ENCODE measurements at places on chromosomes 2 and 18.

GRCh38 chr2:216875862-216876261, 16.0 kb upstream of the TNP1 start:
- DNase-seq = no peak

GRCh38 chr2:80016171-80016570, 288.4 kb downstream of the LRRTM1 start:
- no peak for DNase-seq

DNA sequence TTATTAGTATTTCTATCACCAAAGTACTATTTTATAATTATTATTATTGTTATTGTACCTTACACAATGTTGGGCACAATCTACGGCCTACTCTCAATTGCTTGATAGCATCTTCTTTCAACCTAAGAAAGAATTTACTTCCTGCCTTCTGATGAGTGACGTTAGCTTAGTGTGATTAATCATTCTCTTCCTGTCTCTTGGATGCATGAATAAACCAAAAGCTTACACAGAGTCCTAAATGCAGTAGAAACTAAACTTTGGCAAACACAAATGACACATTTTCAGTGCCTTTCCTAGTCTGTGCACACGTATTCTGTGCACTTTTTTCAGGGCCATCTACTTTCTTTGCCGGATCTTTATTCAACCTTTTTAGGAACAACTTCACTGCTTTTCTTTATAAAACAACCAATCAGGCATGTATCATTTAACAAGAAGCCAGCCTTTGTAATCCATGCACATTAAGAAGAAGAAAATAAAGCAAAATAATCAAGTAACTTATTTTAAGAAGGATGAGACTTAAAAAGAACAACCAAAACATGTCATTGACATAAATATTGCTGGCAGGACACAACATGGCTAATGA, 19.1 kb downstream of the TRAK2 start:
- DNase-seq = no peak

DNA sequence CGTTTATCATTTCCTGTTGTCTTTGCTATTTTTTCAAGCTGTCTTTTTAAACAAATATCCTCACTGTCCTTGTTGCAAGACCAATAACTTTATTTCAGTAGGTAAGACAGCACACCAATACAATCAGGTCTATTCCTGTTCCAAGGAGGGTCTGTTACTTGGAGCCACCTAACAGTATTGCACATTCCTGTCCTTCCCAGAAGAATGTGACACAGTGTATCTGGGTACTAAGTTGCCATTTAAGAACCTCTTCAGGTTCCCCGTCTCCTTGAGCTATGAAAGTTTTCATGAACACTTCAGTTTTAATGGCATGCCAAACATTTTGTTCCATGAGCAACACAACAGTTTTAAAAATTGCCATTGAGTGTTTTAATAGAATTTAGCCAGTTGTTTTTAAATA, 138.9 kb upstream of the CAVIN2 start:
- no peak for DNase-seq

DNA sequence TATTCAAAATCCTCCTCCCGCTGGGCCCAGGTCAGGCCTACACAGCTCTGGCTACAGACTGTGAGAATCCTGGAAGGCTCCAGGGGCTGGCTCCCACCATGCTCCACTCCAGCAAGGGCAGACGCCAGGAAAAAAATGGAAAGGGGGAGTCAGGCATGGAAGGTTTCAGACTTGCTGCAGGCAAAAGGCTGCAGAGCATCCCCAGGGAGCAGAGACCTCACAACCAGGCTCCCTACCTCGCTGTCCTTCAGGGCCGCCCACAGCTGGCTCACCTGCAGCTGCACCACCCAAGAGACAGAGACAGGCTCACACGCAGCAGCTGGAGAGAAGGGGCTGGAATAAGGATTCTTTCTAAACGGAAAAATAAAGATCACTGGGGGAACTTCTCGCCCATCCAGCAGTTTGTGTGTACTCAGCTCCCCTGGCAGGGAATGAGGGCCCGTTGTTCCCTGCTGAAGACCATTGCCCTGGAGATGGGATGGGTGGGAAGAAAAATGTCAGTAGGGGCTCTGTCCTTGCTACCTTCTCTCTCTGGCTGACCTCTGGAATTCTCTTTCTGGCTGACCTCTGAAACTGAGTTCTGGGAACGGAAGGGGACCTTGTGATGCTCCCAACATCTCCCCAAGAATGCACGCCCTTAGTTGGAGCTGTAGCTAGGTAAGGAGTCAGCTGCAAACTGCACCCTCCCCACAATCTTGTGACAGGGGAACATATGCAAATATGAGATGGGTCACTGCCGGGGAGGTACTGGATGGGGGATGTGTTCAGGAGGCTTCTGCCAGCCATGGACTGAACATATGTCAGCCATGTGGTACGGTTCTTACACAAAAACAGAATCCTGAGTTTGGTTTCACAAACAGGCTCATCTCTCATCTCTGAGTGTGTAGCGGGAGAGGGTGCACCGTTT, 34.5 kb downstream of the BCL2 start:
- DNase-seq = no peak

DNA sequence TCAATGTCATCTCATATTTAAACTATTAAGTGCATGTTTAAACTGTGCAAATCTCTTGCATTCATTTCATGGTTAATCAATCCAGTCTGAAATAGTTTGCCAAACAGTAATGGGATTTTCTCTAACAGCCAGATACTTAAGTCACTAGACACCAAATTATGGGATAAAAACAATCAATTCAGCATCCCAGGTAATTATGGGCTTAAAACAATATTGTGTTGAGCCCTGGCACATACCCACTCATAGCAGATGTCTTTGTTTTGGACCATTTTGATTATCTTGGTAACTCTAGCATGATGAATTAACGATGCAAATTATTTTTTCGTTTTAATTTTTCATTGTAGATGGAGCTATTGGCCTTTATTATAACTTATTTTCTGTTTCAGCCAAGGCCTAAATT, 118.5 kb upstream of the CD302 start:
- DNase-seq = no peak

GRCh38 chr2:225270053-225270452, 129.5 kb upstream of the NYAP2 start:
- DNase-seq = no peak

GRCh38 chr2:163565192-163565591, 170.6 kb downstream of the FIGN start:
- no peak for DNase-seq

Measured in esophagus squamous epithelium (tissue), 5 donors.